NCI-H526 (cell line): ENCODE measurements at places on chromosomes 6 and 20.

DNA sequence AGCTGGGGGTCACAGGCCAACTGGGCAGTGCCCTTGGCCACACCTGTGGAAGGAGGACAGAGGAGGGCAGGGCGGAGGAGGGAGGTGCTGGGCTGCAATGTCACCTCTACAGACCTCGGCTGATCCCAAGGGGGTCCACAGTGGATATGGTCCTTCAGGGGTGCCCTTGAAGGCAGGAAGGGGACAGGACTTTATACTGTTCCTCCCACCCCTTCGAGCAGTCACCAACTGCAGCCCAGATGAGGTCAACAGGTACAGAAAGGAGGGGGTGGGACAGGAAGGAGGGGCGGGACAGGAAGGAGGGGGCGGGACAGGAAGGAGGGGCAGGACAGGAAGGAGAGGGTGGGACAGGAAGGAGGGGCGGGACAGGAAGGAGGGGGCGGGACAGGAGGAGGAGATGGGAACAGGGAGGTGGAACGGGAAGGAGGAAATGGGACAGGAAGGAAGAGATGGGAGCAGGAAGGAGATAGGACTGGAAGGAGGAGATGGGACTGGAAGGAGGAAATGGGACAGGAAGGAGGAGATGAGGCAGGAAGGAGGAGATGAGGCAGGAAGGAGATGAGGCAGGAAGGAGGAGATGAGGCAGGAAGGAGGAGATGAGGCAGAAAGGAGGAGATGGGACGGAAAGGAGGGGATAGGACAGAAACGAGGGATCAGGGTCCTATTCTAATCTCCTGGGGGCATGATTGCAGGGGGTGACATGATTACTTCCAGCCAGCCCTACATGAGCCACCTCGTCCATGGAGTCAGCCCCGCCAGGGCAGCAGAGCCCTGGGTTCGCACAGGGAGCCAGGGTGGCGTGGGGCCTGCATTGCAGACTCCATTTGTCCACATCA, 19.4 kb upstream of the MRGBP start:
- DNase-seq, result no peak

- DNase-seq, result no peak
Measured at GRCh38 chr20:1871807-1872458, 23.3 kb upstream of the SIRPA start.

GRCh38 chr6:6604566-6604965, 16.0 kb downstream of the LY86 start:
- no peak for DNase-seq

DNA sequence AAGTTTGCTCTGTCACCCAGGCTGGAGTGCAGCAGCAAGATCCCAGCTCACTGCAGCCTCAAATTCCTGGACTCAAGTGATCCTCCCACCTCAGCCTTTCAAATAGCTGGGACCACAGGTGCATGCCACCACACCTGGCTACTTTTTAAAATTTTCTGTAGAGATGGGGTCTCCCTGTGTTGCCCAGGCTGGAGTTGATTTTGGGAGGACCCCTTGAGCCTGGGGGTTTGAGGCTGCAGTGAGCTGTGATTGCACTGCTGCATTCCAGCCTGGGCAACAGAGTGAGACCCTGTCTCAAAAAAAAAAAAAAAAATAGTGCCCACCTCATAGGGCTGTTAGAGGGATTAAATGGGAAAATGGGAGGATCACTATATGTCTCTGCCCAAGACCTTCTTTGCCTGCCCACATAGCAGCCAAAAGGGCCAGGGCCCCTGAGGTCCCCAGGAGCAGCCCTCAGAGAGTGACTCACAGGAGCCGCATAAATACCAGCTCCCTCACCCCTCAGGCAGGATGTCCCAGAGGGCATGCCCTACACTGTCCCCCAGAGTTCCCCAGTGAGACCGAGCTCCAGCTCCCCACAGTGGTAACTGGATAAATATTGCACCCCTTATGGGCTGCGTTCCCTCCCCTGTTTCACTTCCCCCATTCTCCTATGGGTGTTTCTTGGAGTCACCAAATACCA, 11.7 kb upstream of the MDGA1 start:
- DNase-seq, result no peak
